ENCODE measurements at places on chromosomes 2 and 18.

- no peak for DNase-seq
These were observed 30.1 kb downstream of the CAB39 start for GRCh38 chr2:230742781-230743180.

DNA sequence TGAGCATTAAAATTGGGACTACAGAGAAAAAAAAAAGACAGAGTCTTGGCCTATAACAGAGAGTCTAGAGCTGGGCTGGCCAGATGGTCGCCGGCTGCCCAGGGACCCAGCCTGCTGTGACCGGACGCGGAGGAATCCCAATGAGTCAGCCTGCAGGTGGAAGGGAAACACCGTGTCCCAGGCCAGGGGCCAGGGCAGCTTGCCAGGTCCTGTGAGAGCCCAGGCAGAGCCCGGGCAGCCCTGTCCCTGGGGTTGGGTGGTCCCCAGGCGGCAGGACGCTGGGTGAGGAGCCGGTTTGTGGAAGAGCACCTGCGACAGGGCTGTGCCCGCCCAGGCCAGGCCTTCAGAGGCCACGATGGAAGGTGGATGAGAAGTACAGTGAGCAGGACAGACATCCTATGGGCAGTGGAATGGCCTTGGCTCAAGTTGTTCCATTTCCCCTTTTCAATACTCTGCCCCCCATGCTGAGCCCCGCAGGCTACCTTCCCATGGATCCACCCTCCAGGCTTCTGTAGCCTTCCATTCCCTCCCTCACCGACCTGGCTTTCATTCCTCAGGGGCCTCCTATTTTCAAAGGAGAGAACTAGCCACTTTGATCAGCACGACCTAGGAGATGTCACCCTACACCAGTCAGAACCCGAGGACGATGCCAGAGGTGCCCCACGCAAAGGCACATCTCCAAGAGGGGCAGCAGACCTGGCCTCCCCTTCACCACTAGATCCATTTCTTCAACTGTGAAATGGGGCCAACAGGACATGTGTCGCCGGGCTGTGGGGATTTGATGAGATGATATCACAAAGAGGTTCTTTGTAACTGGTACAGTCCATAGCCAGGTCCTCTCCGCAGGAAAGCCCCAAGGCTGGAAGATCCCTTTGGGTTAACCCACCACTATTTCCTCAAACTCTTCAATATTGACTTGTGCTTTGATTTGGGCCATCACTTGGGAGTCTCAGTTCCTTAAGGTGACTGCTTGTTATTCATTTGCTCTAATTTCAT lies 87.5 kb downstream of the POLR1A start:
- no peak for DNase-seq

- DNase-seq, result no peak
These were observed 199.1 kb downstream of the PIEZO2 start for GRCh38 chr18:10950080-10950875.

- DNase-seq, result no peak
These were observed 35.2 kb downstream of the NPPC start for GRCh38 chr2:231890896-231891513.

DNA sequence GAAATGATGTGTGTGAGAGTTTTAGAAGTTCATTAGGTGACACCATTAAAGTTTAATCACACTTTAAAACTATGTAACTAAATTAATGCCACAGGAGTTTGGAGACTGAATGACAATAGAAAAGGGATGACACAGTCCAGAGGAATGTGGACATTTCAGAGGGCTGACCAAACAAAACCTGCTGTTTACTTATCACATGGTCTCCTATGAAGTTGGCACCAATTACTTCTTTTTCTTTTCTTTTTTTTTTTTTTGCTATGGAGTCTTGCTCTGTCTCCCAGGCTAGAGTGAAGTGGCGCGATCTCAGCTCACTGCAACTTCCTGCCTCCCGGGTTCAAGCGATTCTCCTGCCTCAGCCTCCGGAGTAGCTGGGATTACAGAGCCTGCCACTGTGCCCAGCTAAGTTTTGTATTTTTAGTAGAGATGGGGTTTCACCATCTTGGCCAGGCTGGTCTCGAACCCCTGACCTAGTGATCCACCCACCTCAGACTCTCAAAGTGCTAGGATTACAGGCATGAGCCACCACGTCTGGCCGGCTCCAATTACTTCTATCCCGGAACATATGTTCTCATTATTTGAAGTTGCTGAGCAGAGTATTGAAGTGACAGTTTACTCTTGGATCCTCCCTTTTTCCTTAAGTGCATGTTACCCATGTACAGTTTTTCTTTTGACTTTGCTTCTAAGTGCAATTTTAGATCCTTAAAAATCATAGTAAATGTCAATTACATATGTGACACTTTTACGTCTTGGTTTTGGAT lies 4.3 kb downstream of the AGPS start:
- DNase-seq, result no peak

DNA sequence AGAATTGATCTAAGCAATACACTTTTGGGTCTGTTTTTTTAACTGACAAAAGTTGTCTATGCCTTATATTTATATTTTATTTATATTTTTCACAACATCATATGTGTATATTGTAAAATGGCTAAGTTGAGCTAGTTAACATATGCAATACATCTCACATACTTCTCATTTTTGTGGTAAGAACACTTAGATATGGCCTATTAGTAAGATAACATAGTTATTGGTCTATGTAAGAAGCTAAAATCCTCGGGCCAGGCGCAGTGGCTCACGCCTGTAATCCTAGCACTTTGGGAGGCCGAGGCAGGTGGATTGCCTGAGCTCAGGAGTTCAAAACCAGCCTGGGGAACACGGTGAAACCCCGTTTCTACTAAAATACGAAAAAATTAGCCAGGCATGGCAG lies 275.6 kb upstream of the ID2 start:
- no peak for DNase-seq

- DNase-seq, result no peak
These were observed 4.7 kb downstream of the OSR1 start for GRCh38 chr2:19353721-19354050.

DNA sequence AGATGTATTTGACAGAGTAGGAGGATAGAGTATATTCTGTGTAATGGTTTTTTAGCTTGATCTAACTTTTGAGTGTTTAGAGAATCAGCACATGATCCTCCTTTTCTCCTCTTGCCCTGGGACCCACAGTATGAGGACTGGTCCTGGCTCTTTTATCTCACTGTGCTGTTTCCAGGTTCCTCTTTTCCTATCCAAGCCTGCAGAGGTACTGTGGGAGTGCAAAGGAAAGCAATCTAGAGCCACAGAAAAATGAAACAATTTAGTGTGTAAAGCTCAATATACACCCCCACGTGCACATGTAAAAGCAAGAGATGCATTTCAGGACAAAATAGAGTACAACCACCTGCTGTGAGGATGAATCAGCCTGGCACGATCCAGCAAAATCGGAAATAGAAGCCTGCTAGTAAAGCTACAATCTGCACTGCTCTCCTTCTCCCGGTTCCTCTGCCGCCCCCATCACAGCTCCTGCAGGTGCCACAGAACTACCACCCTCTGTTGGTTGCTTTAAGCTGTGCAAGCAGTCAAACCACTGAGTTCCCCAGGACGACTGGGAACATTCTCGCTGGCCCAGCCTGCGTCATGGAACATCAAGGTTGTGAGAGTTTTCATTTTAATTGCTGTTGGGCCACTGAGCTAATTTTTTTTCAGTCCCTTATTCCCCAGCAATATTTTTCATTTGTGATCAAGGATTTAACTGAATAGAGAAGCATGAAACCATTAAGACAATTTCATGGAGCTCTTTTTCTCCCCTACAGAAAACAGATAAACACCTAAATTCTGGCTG lies 47.8 kb upstream of the MAPRE3 start:
- no peak for DNase-seq

- DNase-seq, result no peak
These were observed 21.1 kb upstream of the KLHL29 start for GRCh38 chr2:23363831-23364230.

GRCh38 chr18:35641916-35642315 lies 60.4 kb downstream of the GALNT1 start:
- DNase-seq, result no peak

GRCh38 chr2:110679337-110679707 lies 1.5 kb upstream of the BUB1 start:
- no peak for DNase-seq

DNA sequence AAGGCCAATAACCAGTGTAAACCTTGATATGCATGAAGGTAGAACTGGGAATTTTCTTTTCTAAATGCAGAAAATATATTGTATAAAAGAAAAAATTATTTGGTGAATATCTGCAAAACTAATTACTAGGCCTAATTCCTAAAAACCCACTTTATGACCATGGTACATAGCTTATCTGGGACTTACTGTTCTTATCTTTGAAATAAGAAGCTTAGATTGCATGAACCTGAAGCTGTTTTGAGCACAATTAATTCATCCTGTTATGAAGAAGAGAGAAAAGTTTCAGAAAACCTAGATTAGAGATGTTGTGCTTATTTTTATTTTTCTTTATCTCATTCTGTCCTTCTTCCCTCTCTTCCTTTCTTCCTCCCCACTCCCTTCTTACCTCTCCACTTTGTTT lies 235.0 kb downstream of the GULP1 start:
- no peak for DNase-seq

Measured in cortex of kidney (tissue), 1 donor.